ENCODE measurements at places on chromosomes 4 and X.
A peak's percentile ranks its signal among the peaks of the same experiment; 100 is the strongest.

DNA sequence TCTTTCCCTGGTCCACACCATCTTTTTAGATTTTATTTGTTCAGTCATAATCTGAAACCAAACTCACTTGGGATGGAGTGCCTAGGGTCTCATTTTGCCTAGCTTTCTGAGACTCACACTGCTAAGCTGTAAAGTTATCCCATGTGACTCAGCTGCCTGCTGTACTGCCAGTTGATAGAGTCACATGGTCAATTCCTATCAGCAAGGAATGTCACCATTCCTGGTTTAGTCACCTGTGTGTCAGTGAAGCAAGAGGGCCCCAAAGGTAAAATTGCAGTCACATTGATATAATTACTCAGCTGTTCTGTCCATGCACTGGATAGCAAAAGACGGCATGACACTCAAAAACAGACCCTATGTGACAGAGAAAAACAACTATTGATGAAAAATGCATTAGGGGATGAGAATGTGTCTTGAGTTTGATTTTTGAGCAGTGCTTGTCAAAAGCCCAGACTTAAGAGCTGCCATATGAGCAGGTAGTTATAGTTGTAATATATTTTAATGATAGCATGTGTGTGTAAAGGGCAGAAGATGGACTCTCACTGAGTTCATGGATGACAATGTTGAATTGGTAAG is 413.2 kb downstream of the PPARGC1A start:
- DNase-seq = no peak

DNA sequence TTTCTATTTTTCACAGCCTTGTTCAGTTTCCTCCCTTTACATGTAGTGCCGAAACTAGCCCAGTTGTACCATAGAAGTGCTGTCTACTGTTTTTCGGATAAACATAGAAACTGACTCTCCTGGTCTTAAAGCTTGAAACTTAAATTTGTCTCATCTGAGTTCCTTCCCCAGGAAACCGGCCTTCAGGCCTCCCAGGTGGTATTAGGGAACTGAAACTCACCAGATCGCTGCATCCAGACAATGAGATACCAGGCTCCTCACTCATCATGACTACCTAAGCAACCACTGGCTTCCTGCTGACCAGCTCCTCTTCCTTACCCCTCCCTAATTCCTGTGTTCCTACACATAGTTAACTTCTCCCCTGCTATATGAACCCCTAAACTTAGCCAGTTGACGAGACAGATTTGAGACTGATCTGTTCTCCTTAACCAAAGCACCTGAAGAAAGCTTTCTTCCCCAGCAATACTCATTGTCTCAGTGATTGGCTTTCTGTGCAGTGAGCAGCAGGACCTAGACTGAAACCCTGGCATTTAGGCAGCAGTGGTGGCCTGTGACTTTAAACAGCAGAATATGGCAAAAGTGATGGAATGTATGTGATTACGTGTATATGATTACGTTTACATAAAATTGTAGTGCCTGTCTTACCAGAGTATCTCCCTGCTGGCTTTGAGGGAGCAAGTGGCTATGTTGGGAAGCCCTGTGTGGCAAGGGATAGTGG is 959.1 kb upstream of the LCORL start:
- DNase-seq = no peak

- no peak for DNase-seq
These were observed 672 bp downstream of the TCEAL3 start for GRCh38 chrX:103608306-103608963.

- DNase-seq = no peak
These were observed 107.7 kb downstream of the FAM53A start for GRCh38 chr4:1576304-1576960.

DNA sequence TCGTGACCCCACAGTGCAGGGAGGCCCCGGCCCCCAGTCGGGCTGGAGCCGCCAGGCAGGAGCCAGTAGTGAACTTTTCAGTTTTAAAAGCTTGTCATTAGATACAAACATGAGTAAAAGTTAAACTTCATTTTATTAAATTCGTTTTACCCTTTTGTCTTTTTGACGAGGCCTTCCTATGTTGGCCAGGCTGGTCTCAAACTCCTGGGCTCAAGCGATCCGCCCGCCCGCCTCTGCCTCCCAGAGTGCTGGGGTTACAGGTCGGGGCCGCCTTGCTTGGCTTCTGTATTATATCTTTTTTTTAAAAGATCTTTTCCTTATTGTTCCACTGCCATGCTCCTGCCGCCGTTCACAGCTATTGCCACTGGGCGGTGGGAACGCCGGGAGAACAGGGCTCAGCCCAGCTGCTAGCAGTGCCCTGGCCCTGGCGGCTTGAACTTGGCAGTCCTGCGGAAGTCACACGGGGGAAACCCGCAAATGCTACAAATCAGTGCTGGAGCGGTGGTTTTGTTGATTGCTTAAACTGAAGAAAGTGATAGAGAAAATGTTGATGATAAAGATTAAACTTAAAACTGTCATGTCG is 968 bp upstream of the NELFA start:
- DNase-seq = peak; percentile 58

GRCh38 chr4:5157791-5158770 is 106.8 kb downstream of the STK32B start:
- peak; percentile 92 for DNase-seq

DNA sequence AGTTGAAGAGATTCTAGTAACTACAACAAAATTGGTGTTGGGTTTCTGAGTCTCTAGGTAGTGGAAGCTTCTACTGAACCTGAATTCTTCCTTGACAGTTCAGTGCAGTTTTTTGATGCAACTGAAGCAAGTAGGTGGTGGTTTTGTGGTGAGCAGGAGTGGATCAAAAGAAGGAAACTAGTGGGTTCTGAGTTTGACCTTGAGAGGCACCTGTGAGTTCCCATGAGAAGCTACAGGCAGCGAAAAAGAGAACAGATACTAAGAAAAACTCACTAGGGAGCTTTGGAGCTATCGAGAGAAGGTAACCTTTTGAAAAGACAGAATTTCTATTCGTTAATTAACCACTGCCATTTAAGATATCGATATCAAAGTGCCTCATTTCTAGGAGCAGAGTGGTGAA is 145.2 kb downstream of the PDHA2 start:
- DNase-seq = no peak

DNA sequence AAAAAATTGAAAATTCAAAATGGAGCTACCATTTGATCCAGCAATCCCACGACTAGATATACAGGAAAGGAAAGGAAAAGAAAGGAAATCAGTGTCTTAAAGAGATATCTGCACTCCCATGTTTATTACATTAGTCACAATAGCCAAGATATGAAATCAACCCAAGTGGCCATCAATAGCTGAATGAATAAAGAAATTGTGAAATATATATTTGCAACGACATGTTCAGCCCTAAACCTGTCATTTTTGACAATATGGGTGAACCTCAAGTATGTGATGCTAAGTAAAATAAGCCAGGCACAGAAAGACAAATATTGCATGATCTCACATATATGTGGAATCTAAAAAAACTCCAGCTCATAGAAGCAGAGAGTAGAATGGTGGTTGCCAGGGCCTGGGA is 155.1 kb downstream of the ANXA5 start:
- no peak for DNase-seq
